ENCODE measurements at places on chromosomes 5 and 9.

DNA sequence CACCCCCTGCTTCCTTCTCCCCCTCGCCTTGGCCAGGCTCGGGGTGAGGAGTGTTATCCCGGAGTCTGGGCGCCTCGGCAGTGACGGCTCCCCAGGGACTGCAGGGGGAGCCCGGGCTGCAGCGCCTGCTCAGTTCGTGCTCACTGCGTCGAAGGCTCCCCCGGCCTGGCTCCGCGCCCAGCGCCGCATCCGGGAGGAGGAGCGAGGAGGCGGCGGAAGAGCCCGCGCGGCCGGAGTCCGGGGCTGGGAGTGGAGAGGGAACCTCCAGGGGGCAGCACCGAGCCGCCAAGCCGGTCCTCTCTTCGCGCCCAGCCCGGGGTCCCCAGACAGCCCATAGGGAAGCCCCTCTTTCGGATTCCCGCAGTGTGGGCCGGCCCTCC is 1.3 kb upstream of the EGR1 start:
- peak; percentile 90 for DNase-seq

DNA sequence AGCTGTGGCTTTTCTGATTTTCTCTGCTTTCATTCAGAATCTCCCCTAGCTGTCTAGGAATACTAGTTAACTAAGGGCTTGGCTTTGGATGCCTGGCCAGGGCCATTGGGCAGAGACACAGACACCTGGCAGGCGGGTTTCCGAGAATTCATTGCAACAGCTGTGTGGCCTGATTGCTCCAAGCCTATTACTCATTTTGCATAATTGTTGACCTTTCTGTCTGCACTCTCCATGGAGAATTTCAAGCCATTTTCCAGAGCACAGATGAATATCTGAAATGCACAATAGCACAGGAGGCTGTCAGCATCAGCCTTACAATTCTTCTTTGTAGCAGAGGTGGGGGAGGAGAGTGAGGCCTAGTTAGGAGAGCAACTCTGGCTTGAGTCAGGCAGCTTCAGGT is 310.5 kb downstream of the DMAC1 start:
- DNase-seq = no peak

DNA sequence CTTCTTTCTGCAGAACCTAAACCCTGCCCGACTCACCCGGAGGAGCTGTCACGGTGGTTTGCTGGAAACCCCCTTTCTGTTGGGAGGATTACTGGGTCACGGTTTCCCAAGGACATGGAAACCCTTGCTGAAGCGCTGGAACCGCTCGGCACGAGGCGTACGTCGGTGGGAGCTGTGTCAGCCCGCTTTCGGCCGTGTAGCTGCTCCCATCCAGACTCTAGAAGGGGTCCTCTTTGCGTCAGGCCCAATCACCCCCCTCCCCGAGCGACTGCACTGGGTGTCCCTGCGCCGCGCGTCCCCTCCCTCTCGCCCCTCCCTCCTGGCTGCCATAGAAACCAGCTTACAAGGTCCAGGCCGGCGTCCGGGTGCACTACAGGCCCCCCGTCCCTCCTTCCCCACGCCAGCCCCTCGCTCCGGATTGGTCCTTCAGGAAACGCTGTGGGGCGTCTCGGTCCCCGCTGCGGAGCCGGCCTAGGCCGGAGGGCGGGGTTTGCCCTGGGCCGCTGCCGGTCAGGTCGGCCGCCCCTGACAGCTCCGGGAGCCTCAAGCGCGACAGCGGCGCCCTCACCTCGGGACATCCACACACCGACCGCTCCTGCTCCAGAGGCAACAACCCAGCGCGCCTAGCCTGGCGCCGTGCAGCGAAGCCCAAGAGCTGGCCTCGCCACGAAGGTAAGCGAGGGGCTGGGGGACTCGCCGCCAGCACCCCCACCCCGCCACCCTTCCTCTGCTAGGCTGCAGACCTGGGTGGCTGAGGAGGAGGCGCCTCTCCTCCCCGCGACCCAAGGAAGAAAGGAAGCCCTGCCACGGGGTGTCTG is at the start of gene NIM1K:
Gene NIM1K (plus strand): TSS at position 486 of the 818 bp plus-strand sequence. CDS start 53,551 bp downstream, outside the sequence.
- peak; percentile 72 for DNase-seq

GRCh38 chr5:9112520-9113291 is 433.2 kb downstream of the SEMA5A start:
- no peak for DNase-seq
